Stimulated activated CD4-positive, alpha-beta T cell treated with anti-CD3 and anti-CD28 coated beads, TNF-alpha, amount 100 ng/mL, for 24 hours (primary cell): ENCODE measurements at places on chromosomes 1 and 21.

GRCh38 chr1:29901624-29902325 lies 665.5 kb downstream of the PTPRU start:
- no peak for DNase-seq

- no peak for DNase-seq
These were observed 171.5 kb downstream of the ADSS2 start for GRCh38 chr1:244280201-244280600.

GRCh38 chr1:33849211-33849610 lies 14.7 kb upstream of the HMGB4 start:
- DNase-seq = no peak

DNA sequence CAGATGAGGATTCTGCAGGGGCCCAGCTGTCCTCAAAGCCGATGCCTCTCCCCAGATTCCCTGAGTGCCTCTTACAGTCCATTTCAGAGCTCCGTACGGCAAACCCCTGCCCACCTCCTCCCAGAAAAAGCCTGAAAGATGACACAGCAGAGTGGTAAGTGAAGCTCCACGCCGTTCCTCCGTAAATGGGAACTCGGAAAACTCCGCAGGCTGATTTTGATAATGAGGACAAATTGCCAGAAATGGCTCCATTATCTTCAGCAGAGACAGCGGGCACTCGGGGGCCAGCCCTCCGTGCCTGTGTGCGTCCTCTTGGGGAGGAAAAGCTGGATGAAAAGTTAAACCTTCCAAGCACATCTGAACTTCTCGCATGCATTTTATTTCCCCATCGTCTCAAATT lies 81.1 kb downstream of the NPHP4 start:
- no peak for DNase-seq

GRCh38 chr1:50129201-50129600 lies 20.5 kb downstream of the ELAVL4 start:
- no peak for DNase-seq

- DNase-seq = no peak
These were observed 19.7 kb downstream of the PRAMEF1 start for GRCh38 chr1:12810691-12811408.

DNA sequence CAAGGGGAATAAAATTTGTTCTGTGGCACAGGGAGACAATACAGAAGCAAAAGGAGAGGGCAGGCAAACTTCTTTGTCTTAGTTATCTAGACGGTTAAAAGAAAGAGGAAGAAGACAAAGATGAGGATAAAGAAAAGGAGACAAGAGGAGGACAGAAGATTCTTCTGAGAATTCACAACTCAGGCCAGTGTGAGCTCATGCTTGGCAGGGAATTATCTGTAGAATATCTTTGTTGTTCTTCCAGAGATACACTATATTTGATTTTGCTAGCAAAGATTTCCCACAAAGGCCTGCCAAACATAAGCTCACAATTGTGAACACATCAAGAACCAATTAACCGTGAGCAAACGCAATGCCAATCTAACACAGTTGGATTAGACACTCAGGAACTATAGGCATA lies 21.4 kb downstream of the SLC16A1 start:
- DNase-seq = no peak

DNA sequence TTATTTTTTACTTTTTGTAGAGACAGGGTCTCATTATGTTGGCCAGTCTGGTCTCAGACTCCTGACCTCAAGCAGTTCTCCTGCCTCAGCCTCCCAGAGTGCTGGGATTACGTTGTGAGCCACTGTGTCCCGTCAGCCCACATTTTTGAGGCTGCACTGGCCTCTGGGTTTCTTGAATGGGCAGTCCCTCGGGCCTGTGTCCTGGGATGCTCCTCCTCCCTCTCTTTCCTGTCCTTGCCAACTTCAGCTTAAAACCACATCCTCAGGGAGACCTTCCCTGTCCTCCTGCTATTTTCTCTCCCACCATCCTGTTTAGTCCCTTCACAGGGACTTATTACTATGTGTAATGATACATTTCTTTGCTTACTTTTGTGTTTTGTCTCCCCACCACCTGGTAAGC lies 31.4 kb upstream of the LYST start:
- DNase-seq = no peak

GRCh38 chr1:37255136-37255795 lies 219.1 kb upstream of the ZC3H12A start:
- peak; percentile 16 for DNase-seq

GRCh38 chr21:32597205-32597604 lies 11.9 kb upstream of the TCP10L start:
- no peak for DNase-seq

DNA sequence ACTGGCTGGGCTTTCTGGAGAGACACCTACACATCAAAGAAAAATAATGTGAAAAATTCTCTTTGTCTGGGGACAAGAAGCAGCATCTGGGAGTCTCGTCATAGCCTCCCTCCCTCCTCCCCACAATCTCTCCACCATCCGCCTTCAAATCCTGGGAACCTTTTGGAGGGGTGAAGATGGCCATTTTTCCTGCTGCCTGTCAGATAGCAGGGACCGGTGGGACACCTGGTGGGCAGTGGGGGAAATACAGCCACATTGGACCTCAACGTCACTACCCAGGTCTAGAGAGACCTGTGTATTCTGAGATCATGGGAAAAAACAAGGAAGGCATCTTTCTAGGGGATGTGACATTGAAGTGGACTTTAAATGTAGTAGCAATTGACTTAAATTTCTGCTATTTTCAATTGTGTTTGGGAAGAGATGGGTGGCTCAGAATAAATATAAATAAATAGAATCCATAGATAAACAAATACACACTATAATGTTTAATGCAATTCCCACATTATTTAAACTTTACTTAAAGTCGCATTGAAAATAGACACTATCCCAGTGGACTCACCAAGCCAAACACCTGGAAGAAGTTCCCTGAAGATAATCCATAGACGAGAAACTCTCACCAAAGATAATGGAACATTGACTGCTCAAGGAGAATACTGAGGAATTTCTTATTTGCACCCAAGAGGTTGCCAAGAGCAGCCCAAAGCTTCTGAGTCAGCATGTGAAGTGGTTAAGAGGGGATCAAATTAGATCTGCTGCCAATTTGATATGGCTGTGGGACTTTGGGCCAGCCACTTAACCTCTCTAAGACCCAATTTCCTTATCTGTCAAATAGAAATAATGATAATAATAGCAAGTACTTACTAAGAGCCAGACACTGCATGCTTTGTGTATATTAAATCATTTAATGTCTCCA lies 147.6 kb upstream of the CAMK1G start:
- no peak for DNase-seq

DNA sequence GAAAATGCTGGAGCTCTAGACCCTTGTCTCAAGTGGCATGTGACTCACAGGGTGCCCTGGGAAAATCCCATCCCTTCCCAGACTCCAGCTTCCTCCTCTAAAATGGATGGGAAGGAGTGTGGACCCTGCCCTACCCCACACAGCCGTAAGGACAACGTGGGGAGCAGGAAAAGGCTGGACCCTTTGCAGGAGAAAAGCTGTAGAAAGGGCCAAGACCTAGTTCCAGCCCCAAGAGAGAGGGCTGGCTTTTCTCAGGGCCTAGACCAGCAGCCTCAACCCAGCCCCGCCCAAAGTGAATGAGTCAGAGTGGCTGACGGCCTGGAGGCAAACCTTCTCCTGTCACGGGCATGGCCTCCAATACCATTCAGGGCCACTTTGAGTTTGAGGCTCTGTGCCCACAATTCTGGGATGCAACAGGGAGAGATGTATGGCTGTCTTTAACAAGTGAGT lies 1.1 kb downstream of the LAMB3 start:
- DNase-seq = peak; percentile 17

GRCh38 chr1:196205882-196206281 lies 402.4 kb downstream of the KCNT2 start:
- no peak for DNase-seq

DNA sequence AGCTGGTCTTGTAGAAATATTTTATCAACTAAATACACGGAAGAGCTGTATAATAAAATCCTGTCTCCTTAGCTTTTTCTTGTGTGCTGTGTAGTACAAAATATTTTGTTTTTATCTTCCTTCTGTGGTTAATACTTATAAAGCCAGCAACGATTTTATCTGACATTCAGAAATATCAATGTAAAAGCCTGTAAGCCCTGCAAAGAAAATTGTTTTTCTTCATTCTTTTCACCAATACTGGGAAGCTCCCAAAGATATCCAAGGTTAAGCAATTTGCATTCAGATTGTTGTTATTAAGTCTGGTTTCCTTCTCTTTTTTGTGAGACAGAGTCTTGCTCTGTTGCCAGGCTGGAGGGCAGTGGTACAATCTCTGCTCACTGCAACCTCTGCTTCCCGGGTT lies 38.0 kb upstream of the KIF26B start:
- no peak for DNase-seq

DNA sequence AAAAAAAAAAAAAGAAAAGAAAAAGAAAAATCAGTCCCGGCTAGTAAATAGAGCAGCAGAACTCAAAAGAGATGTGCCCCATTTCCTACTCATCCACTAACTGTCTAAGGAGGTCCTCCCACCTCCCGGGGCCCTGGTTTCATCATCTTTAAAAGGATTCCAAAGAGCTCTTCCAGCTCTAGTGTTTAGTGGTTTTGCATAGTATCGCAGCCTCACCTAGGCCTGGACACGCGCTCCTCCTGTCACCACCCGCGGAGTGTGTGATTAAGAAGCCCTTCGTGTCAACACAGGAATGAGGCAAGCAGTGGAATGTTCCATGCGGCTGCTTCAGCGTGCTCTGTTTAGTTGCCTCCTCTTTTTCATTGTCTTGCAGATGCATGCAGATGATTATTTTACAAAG lies 49.0 kb downstream of the LBR start:
- no peak for DNase-seq

- no peak for DNase-seq
These were observed 2.5 kb downstream of the COL6A2 start for GRCh38 chr21:46100426-46100825.

DNA sequence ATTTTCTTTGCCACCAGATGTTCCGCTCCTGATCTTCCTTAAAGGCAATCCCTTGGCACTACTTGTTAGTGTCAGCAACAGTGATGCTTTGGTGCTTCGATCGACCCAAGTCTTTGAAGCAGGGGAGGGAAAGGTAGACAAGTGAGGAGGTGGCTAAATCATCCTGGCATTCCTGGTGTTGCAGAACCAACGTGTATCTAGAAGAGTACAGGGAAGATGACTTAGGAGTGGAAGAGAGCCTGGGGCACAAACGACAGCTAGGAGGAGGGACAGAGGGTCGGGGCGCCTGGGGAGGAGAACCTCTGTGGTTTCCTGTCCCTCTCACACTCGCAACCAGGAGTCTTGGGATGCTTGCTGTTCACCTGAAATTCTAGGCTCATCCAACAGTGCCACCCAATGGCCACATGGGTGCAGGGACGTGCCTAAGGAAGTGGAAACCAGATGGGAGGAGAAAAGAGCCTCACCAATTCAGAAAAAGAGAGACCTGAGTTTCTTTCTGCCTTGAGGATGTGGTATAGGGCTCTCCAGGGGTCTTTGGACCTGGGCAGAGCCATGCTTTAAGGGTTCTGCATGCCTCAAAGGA lies 9.5 kb upstream of the KCNA2 start:
- peak; percentile 28 for DNase-seq

- DNase-seq = no peak
These were observed 91.5 kb downstream of the ARHGEF10L start for GRCh38 chr1:17630986-17631385.

DNA sequence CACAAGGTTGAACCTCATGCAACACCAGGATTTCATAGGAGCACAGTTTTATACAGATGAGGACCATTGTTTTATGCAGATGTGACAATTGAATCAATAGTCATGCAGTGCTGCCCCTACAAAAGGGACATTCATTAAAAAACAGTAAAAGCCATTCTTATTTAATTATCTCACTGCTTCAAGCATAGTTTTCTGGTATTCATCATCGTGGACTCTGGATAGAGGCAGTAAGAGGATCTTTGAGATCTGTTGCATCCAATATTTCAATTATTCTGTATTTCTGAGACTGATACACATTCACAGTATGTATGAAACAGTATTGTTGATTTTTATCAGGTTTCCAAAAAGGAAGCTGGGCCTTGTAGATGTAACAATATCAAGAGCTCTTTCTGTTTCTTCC lies 237.6 kb downstream of the RYR2 start:
- no peak for DNase-seq

- DNase-seq = no peak
These were observed 499.0 kb downstream of the NUF2 start for GRCh38 chr1:163820766-163821165.

DNA sequence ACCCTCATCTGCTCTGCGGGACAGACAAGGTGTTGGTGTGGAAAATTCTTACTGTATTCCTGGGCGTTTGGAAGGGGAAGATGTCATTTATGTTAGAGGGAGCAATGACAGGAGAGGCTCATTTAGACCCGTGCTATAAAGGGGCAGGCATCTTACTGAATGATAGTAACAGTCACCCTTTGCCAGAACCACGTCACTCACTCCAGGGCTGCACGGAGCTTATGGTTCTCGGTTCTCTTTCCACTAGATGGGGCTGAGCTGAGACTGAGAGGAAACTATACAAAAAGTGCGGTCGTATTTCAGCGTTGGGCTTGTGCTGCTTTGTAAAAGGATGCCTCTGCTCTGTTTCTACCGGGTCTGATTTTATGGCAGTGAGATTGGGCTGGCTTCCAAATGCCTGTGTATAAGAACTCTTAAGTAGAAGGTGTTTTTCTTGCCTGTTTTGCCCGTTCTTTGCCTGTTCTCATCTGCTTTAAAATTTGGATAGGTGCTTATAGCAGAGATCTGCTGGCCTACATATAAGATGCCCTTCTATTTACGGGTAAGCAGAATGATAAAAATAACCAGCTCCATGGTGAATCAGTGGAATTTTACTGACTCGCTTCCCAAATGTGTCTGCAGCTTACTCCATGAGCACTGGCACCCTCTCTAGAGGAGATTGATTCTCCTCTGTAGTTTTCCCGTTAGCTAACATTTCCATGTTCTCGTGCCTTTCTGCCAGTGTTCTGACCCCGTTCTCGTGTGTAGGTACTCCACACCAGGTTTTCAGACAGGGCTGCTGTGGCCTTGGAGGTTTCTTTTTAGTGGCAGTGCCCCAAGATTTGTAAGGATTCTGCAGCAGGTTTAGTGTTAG lies 55.9 kb downstream of the MRPS6 start:
- DNase-seq = peak; percentile 45

GRCh38 chr1:239723776-239724367 lies 337.5 kb downstream of the CHRM3 start:
- DNase-seq = no peak
